CD4-positive, alpha-beta T cell treated with Interleukin-17A for 1 hour (primary cell): ENCODE measurements at places on chromosomes 16 and 17.

DNA sequence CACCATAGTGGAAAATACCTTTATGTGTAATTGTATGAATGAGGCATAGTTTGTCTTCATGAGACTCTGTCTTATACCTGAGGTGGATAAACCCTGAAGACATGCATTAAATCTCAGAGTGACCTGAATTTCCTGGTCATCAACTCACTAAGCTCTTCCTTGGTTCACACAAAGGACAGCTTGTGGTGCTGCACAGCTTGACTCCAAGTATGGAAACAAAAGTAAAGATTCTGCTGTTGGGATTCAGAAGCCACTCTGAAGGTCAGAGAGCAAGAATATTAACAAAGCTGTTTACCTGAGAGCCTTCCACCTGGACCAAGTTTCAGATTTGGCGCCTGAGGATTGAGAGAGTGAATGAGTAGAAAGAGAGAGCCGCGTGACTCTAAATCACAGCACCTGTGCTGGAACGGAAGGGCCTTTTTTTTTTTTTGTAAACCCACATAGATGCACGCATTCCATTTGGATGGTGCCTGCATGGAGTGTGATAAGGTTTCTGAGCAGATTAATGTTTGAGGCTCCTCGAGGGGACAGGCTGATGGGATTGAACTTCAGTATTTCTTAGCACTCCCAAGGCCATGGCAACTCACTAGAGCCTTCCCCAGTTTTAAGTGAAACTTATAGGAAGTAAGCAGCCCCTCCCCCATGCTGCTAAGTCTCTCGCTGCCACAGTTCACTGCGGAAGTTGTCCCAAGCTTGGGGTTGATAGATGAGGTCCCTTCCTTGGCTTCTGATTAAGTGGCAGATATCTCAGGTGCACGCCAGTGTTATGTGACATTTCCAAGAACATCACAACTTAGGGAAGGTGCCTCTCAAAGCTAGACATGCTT is 28.7 kb downstream of the CALB2 start:
- no peak for DNase-seq

GRCh38 chr17:49162866-49163265 is 30.3 kb downstream of the B4GALNT2 start:
- no peak for DNase-seq

DNA sequence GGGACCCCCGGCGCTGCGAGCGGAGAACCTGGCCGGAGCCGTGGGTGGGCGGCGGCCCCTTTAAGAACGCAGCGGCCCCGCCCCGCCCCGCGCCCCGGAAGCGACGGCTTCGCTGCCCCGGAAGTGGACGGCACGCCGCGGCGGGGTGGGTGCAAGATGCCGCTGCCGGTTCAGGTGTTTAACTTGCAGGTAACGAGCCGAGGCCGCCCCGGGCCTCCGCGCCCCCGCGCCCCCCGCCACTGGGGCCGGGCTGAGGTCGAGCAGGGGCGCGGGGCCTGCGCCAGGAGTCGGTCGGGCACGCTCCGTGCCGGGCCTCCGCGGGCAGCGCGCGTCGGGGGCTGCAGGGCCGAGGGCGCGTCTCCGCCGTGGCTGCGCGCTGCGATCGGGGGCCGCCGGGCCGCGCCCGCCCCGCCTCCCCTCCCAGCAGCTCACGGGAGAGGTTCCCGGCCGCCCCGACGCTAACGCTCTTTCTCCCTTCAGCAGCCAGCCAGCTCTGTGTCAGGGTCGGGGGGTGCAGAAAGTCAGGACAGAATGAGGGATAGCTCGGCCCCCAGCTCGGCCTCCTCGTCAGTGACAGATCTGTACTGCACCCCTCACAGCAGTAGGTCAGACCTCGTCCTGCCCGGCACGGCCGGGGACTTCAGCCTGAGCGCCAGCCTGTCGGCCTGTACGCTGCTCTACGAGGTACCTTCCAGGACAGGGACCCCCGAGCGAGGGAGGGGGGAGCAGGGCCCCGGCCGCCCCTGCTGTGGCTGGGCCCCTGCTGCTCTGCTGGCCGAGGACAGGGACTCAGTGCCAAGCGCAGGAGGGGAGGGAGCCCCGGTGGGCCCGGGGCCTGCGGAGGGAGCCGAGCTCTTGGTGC is at the start of the genes GPS1 and RFNG:
Gene GPS1, plus strand, starts transcription at position 123 of the 862 bp plus-strand sequence. Its CDS starts 34 bp downstream, at position 157.
Gene RFNG, minus strand, starts transcription at position 36 of the 862 bp plus-strand sequence. CDS start 45 bp downstream, outside the sequence.
- peak; percentile 77 for DNase-seq

DNA sequence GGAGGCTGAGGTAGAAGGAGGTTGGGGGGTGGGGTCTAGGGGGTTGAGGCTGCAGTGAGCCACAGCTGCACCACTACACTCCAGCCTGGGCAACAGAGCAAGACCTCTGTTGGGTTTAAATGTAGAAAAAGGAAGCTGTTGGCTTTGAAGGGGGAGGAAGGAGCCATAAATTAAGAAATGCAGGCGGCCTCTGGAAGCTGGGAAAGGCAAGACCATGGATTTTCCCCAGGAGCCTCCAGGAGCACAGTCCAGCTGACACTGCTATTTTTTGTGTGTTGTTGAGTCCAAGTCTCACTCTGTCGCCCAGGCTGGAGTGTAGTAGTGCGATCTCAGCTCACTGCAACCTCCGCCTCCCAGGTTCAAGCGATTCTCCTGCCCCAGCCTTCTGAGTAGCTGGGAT is 15.9 kb downstream of the LITAF start:
- no peak for DNase-seq
